ENCODE measurements at places on chromosomes 5 and 9.

- DNase-seq = no peak
These were observed 4.9 kb downstream of the HINT1 start for GRCh38 chr5:131160134-131160533.

GRCh38 chr5:52771343-52772039 is 16.2 kb upstream of the ITGA1 start:
- DNase-seq = no peak

DNA sequence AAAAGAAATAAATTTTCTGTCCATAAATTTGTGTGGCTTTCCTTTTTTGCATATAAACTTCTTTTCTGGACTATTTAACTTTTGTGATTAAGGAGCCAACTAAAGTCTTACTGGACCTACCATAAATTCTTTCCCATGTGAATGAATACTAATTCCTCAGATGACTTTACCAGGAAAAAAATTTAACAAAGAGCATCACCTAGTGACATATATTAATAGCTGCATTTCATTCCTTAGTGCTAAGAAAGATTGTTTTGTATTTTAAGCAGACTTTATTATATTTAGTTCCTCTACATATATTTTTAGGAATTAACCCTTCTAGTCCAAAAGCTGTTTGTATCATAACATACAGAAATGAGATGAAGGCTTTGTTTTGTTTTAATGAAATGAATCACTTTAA is 64.4 kb downstream of the C9orf85 start:
- DNase-seq = no peak

GRCh38 chr5:58649716-58650115 is 66.8 kb downstream of the RAB3C start:
- DNase-seq = no peak

- DNase-seq = no peak
These were observed 64.5 kb downstream of the SLF1 start for GRCh38 chr5:94682814-94683520.

- DNase-seq = no peak
These were observed 18.1 kb upstream of the TNC start for GRCh38 chr9:115135821-115136778.

DNA sequence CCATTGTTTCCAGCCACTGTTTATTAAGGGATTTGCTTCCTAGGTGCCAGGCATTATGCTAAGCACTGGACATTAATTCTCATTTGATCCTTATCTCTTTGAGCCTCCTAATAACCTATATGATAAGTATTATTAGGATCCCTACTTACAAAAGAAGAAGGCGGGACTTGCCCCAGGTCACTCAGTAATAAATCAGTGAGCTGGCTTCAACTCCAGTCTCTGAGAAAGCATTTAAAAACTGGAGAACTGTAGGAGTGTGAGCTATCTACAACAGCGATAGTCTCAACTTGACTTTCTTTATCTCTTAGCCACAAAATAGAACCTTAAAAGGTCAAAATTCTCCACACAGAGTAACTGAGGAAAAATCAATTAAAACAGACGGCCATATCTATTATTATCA is 155.0 kb downstream of the GNAQ start:
- DNase-seq = no peak

- no peak for DNase-seq
These were observed 34.1 kb downstream of the ATOX1 start for GRCh38 chr5:151724360-151724759.

DNA sequence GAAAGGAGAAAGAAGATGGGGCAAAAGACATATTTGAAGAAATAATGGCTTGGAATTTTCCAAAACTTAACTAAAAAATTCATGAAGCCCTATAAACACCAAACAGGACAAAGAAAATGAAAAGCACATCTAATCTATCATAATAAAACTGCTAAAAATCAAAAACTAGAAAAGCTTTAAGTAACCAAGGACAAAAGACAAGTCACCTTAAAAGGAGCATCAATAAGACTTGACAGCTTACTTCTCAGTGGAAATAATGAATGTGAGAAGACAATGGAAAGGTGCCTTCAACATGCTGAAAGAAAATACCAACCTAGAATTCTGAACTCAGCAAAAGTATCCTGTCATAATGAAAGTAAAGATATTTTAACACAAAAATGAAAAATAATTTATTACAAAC is 27.0 kb downstream of the GTF3C4 start:
- no peak for DNase-seq

DNA sequence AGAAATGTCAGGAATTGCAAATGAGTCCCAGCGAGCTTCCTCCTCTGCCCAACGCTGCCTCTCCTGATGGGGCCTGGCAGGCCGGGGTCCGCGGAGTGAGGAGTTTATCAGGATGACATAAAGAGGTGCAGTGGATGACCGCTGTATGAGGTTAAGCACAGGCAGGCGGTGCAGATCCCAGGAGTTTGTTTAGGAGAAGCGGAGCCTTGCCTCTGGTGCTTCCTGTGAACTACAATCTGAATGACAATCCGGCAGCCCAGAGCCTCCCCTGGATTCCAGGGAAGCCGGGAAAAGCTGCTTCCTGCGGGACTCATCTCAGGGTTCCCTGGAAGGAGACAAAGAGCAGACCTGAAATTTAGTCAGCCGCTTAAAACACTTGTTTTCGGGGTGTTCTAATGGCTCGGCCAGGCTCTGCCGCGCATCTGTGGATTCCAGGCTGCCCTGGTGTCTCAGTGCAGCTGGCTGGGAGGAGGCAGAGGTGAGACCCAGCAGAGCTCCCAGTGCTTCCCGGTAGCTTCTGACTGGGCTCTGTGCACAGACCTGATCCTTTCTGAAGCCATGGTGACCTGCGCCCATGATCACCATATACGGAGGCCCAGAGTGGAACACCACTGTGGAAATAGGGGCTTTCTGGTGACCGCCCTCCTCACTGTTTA is 69.8 kb upstream of the IRX4 start:
- DNase-seq = no peak

DNA sequence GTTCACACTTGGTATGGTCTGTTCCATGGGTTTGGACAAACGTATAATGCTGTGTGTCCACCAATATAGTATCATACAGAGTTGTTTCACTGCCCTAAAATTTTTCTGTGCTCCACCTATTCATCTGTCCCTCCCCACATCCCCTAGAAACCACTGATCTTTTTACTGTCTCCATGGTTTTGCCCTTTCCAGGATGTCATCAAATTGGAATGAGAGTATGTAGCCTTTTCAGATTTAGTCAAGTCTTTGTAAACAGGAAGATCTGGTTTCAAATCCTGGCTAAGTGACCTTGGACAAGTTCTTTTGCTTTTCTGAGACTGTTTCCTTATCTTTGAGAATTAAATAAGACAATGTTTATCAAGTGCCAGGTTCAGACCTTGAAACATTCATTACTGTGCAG is 13.2 kb upstream of the LVRN start:
- DNase-seq = no peak

GRCh38 chr9:19020886-19021455 is 12.0 kb downstream of the SAXO1 start:
- DNase-seq = no peak

GRCh38 chr9:109286571-109286977 is 34.3 kb downstream of the EPB41L4B start:
- DNase-seq = no peak

DNA sequence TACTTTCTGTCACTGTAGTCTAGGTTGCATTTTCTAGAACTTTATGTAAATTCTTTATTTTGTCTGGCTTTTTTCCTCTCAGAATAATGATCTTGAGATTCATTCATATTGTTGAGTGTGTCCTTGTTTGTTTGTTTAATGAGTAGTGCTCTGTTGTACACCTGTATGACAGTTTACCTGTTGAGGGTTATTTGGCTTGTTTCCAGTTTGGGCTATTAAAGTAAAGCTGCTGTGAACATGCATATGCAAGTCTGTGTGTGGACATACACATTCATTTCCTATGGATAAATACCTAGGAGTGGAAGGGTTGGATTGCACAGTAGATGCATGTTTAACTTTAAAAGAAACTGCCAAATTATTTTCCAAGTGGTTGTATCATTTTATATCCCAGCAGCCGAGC is 30.4 kb downstream of the MVB12B start:
- DNase-seq = no peak

GRCh38 chr5:172765766-172766286 is 5.2 kb downstream of the DUSP1 start:
- no peak for DNase-seq

DNA sequence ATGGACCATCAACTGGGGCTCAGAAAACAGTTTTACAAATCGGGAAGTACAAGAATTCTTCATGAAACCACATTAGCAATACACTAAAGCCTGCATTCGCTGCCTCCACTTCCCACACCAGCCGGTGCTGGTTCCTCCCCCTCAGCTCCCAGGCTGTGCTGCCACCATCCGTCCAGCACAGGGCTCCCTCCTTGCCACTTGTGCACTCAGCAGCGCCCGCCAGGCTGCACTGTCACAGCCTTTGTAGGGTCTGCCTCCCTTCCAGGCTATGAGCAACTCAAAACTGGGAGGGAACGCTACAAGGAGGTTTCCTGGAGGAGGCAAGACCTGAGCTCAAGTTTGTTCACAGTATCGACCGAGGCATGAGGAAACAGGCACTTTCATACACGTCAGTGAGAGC is 7.7 kb downstream of the MAPK9 start:
- no peak for DNase-seq

GRCh38 chr9:6715755-6716643 is 41.8 kb upstream of the KDM4C start:
- DNase-seq = no peak

GRCh38 chr9:134028575-134029247 is 3.4 kb downstream of the BRD3OS start:
- no peak for DNase-seq

GRCh38 chr5:73564675-73565074 is 764 bp downstream of the ANKRA2 start:
- DNase-seq = no peak

GRCh38 chr5:103013933-103014552 is 105.9 kb downstream of the GIN1 start:
- no peak for DNase-seq

GRCh38 chr5:139837711-139838380 is 42.2 kb downstream of the PSD2 start:
- no peak for DNase-seq

GRCh38 chr5:76402251-76402885 is 717 bp upstream of the IQGAP2 start:
- no peak for DNase-seq

- DNase-seq = no peak
These were observed 11.4 kb upstream of the ASS1 start for GRCh38 chr9:130433168-130433946.

- no peak for DNase-seq
These were observed 16.4 kb downstream of the SLC6A18 start for GRCh38 chr5:1241509-1242080.

- no peak for DNase-seq
These were observed 82.8 kb downstream of the COL5A1 start for GRCh38 chr9:134724202-134724911.

GRCh38 chr9:88672874-88673689 is 138.1 kb downstream of the NXNL2 start:
- no peak for DNase-seq

GRCh38 chr5:11520241-11520930 is 383.9 kb downstream of the CTNND2 start:
- DNase-seq = no peak

DNA sequence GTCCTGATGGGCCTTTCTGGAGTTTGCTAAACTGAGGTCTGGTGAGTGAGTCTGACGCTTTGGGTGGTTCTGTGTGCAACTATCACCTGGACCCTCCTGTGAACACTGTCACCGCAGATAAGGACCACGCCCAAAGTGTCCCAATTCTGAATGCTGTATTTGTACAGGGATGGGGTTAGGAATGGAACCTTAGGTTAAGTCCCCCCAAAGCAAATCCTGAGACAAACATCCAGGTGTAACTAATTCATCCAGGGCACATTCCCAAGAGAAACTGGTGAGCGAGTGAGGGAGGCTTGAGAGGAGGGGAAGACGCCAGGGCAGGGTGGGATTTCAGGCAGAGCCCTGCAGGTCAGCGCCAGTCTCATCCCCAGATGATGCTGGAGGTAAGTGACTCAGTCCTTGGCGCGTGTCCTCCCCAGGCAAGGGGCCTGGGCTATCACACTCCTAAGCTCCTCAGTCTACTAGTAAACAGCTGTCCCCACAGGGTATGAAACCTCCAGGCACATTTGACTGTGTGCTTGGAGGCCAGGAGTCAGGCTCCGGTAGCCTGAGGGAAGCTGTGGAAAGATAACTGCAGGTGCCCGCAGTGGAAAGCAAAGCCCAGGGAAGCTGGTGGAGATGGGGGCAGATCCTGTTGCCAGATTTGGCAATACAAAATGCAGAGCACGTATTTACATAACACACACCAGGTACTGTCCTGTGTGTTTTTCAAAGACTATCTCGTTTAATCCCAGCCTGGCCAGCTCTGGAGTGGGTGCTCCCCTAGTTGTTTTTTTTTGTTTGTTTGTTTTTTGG is 66.7 kb downstream of the IL6ST start:
- DNase-seq = no peak

DNA sequence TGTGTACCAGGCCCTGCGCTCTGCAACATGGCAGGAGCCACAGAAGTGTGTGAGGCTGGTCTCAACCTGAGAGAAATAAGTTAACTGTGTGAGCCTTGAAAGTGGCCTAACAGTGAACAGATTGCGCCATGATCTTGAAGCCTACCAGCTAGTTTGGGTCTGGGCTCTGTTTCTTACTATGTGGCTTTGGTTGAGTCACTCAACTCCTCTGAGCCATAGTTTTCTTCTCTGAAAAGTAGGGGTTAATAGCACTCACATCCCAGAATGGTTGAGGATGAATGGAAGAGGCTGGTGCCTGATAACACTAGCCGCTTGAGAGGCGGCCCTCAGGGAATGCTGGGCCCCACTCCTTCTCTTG is 121.5 kb downstream of the RGS3 start:
- no peak for DNase-seq

DNA sequence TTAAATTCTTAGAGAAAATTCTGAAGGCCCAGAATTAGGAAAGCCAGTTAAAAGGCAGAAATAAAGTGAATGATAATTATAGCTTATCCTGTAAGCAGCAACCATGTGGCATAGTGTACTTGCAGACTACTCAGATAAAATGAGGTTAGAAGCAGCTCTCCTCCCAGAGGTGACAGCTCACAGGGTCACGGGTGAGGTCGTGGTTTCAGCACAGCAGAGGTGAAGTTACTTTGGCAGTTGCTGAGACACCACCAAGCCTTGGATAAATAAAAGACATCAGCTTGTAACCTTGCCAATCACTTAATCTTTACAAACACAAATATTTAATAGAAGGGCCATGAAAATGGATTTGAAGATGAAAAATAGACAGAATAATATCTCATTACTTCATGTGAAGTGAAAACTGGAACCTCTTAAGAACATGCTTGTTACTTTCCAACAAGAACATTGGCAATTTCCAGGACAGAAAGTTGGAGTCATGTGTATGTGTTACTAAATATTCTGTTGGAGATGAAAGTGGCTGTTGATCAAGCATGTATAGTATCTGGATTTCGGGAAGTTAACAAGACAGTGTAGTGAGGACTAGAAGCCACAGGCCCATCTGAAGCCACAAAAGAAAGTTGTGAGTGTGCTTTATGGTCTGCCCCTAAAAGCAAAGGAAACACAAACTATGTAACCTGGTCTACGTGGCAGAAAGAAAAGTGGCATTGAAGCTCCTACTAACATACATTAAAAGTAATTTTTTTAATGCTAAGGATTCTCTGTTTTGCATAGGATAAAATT is 134.4 kb downstream of the ERCC6L2 start:
- DNase-seq = no peak
